ENCODE measurements at places on chromosomes 12 and 14. TPM values are rescaled to one million over a fixed set of nuclear protein-coding genes. Genes with fewer than 3 reads are reported as not detected.

Gene MUCL1
- not detected for total RNA-seq

Gene KCTD10
- 271 TPM for total RNA-seq

DNA sequence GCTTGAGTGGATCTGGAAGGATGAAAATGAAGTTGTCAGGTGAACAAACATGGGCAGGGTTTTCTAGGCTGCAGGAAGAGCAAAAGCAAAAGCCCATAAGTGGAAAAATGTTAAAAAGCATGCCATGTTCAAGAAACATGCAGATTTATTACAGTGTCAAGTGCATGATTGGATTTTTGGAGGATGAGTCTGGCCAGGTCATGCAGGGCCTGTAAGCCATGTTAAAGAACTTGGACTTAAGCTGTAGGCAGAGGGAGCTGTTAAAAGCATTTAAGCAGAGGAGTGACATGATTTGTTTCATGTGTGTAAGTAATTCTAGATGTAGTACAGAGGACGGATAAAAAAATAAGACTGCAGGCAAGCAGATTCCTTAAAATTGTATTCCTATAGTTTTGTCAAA, 16.3 kb upstream of the SINHCAF start:
- no peaks in the 10 kb centered on the region for H3K27me3 ChIP-seq
- no peak overlapping the region for H3K27ac ChIP-seq
- no peak overlapping the region for H3K4me3 ChIP-seq
- H3K36me3 ChIP-seq: no peaks in the 10 kb centered on the region
- no peaks in the 10 kb centered on the region for H3K4me1 ChIP-seq

Gene EFCAB11
- 8.9 TPM for total RNA-seq

Gene CCDC184
- total RNA-seq: 0.81 TPM

DNA sequence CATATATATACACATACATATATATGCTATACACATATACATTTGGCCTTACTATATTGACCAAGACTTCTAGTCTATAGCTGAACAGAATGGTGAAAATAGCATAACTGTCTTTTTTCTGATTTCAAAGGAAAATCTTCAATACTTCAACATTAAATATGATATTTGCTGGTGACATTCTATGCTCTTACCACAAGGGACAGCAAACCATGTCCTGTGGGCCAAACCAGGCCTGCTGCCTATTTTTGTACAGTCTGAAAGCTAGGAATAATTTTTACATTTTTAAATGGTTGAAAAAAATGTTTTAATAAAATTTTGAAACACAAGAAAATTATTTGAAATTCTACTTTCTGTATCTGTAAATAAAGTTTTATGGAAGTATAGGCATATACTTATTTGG, 63.6 kb downstream of the EML5 start:
- no peaks in the 10 kb centered on the region for H3K4me1 ChIP-seq
- H3K27me3 ChIP-seq: no peaks in the 10 kb centered on the region
- H3K4me3 ChIP-seq: no peak overlapping the region
- DNase-seq: no peak
- no peaks in the 10 kb centered on the region for H3K36me3 ChIP-seq

DNA sequence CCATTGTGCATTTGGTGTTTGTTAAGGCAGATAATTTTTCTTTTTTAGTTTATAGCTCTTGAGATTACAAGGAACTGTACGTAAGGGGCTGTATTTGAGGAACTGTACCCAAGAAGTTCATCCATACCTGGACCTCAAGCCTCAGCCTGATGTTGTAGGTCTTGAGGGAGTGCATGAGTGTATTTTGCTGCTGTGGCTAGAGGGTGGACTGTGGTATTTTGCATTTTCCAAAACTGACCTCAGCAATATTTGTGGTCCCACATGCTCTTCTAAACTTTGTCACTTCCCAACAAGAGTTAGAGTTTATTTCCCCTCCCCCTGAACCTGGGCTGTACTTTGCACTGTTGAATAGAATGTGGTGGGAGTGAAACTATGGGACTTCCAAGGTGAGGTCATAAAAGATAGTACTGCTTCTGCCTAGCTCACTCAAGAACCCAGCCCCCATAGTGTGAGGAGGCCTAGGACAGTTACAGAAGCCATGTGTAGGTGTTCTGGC, 42.2 kb upstream of the FBXO33 start:
- no peaks in the 10 kb centered on the region for H3K4me1 ChIP-seq
- no peaks in the 10 kb centered on the region for H3K36me3 ChIP-seq
- no peak overlapping the region for H3K27ac ChIP-seq
- H3K4me3 ChIP-seq: no peak overlapping the region
- no peak for DNase-seq
- H3K27me3 ChIP-seq: no peaks in the 10 kb centered on the region

Gene KRT1
- total RNA-seq: 3.5 TPM

Gene LRRC10
- total RNA-seq: not detected

Gene LRP1-AS
- not detected for total RNA-seq

Gene NR4A1
- 112 TPM for total RNA-seq

DNA sequence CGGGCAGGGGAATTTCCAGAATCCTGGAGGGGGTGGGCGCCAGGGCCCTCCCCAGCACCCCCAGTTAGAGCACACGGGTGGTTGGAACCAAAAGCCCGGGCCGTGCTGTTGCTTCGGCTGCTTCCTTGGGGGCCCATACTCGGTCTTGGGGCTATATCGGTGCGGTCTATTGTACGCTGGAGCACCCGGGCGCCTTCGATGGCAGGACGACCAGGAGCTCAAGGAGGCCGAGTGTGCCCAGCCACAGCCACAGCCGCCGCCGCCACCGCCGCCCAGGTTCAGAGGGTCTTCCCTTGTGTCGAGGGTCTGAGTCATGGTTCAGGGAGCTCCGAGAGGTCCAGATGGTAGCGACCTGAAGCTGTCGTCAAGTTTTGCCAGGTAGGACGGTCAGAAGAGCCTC, 548 bp downstream of the CCER1 start:
- H3K4me3 ChIP-seq: no peak overlapping the region
- no peak overlapping the region for H3K27ac ChIP-seq
- DNase-seq: no peak
- no peaks in the 10 kb centered on the region for H3K27me3 ChIP-seq
- no peaks in the 10 kb centered on the region for H3K36me3 ChIP-seq

GRCh38 chr12:55675666-55676065, 32.0 kb downstream of the ITGA7 start:
- DNase-seq: no peak
- H3K27ac ChIP-seq: no peak overlapping the region
- no peak overlapping the region for H3K4me3 ChIP-seq
- no peaks in the 10 kb centered on the region for H3K4me1 ChIP-seq

DNA sequence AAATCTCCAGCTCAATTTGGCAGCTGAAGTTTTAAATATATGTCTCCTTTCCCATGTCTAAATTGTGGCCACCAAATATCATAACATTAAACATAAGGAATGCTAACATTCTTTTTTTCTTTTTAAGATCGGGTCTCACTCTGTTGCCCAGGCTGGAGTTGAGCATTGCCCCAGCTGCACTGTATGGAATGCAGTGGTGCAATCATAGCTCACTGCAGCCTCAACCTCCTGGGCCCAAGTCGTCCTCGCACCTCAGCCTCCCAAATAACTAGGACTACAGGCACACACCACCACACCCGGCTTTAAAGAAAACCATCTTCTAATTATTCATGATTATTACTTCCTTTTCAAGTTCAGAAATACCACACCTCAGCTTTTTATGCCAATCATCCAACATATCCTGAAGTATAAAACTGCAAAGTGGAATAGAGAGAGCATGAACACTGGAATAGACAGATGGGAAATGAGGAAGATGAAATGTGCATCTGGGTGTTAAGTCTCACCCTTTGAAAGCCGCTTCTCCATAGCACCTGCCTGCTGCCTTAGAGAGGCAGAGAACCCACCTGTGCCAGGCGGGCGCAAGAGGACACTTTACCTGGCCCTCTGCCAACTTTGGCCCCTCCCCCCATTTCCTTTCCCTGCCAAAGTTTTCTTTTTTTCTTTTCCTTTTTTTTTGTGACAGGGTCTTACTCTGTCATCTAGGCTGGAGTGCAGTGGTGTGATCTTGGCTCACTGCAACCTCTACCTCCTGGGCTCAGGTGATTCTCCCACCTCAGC, 2.8 kb upstream of the EML1 start:
- H3K27me3 ChIP-seq: peaks cover 4% of the 10 kb centered on the region
- no peak overlapping the region for H3K27ac ChIP-seq
- no peaks in the 10 kb centered on the region for H3K36me3 ChIP-seq
- no peak for DNase-seq

Gene ACSM4
- total RNA-seq: not detected

- peaks cover 17% of the 10 kb centered on the region for H3K27me3 ChIP-seq
- H3K27ac ChIP-seq: no peak within 1 kb of the TSS
- no peaks in the 10 kb centered on the region for H3K36me3 ChIP-seq
- peaks cover 21% of the 10 kb centered on the region for H3K4me1 ChIP-seq
Observed at GRCh38 chr12:106582641-106583230, at the start of gene RFX4. RFX4 (plus strand) TSS chr12:106583004; CDS start chr12:106583321, 317 bp downstream.

All from thoracic aorta (tissue), 2 donors.